ENCODE measurements at places on chromosomes 16 and 17. TPM values are rescaled to one million over a fixed set of nuclear protein-coding genes. Genes with fewer than 3 reads are reported as not detected.

GRCh38 chr16:79282806-79283205 lies 317.7 kb downstream of the MAF start:
- DNase-seq = no peak

GRCh38 chr17:4545217-4545951 lies 9.8 kb downstream of the MYBBP1A start:
- DNase-seq = no peak

DNA sequence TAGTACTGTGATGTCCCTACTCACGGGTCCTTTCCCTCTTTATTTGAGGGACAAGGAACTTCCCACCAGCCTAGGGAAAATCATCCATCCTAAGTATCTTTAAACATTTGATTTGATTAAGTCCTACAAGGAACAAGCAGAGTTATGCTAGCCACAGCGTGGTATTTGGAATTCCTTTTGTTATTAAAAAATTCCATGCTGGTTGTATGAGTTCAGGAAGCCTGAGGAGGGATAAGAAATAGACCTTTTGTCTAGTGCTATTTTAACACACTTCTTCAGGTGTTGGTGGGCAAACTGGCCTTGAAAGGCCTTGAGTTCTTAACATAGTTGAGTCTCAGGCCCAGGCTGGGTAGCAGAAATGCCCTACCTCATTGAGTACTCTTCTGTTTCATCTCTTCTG lies 105.4 kb upstream of the TBX2 start:
- no peak for DNase-seq

DNA sequence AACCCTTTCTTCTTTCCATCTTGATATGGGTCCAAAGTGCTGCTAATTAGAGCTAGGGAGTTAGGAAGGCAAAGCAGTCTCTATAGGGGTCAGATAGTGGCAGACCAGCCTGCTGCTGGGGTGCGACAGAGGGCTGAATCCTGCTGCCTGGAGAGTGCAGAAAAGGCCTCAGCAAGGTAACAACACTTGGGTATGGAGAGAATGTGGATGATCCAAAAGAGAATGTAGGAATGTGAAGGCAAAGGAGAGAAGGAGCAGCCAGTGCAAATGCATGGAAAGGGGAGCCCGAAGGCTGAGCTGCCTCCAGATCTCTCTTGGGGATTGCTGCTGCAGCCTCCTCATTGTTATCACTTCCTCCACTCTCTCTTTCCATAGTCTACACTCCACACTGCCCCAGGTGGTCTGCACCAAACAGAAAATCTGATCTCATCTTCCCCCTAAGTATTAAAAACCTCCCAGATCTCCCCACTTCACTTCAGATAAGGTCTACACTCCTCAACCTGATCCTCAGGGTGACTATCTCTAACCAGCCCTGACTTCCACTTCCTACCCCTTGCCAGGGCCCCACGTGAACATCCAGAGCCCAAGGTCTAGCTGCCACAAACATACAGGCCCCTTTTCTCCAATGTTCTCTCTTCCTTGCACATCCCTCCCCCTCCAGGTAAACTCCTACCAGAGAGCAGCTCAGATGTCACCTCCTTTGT lies 28.8 kb downstream of the TOM1L2 start:
- DNase-seq = no peak

DNA sequence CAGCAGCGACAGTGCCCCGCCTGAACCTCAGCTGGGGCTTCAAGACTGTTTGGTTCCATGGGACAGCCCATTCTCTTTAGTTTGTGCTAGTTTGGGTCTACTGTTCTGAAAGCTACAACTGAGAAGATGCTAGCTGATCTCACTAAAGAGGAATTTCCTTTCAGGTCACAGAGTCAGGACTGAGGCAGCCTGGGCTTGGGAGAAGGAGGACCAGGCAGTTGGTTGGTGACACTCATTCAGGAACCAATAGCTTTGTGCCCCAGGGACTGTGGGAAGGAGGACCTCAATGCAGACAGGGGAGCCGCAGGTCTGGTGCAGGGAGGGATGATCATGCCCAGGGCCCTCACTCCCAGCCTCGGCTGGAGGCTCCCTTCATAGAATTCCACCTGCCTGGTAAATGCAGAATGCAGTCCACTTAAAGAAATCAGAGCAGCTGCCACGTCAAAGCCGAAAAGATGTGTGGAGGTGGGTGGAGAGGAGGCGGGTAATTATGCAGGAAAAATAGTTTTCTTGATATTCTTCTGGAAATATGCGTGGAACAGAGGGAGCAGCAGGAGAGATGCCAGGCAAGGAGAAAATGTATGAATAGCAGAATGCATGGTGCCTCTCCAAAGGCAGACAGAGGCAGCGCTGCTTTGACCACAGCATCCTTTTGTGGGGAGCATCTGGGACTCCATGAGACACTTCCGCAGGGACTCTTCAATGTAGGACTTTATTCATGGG lies 32.6 kb upstream of the ZFP90 start:
- DNase-seq = peak; percentile 89

GRCh38 chr17:80955671-80956280 lies 35.9 kb upstream of the CHMP6 start:
- DNase-seq = peak; percentile 21

Gene PRR35
- total RNA-seq = under 0.01 TPM

DNA sequence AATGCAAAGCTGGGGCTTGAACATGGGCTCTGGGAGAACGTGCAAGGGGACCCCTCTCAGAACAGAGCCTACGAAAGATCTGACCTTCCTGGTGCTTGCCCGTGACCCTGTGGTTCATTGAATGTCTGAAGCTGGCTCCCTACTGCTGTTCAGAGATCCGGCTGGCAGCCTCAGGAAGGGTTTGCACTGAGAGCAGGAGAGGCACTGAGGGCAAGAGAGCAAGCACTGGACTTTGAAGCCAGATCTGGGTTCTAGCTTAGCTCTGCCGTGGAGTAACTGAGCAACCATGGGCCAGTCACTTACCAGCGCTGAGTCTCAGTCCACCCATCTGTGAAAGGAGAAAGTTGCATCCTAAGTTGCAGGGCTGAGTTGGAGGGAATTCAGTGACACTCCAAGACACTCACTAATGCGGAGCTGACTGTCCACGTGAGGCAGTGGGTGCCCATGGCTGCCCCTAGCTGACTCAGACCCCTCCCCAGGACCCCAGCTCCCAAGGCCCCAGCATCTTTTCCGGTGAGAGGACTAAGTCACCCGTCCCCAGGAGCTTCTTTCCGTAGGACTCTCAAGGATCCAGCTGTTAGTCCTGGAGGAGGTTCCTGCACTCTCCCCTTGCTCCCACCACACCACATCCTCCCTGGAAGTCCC lies 41.3 kb downstream of the BEAN1 start:
- DNase-seq = no peak

- peak; percentile 88 for DNase-seq
These were observed at the start of gene SRCIN1 for GRCh38 chr17:38605841-38606645. Gene SRCIN1, minus strand, starts transcription at chr17:38605952. Its CDS starts 247 bp downstream, at chr17:38605705.

GRCh38 chr17:69606142-69606800 lies 191.8 kb downstream of the MAP2K6 start:
- no peak for DNase-seq

Gene NOD2
- total RNA-seq = 0.29 TPM

- peak; percentile 46 for DNase-seq
These were observed 30.3 kb downstream of the CDK5RAP3 start for GRCh38 chr17:48001197-48001596.

DNA sequence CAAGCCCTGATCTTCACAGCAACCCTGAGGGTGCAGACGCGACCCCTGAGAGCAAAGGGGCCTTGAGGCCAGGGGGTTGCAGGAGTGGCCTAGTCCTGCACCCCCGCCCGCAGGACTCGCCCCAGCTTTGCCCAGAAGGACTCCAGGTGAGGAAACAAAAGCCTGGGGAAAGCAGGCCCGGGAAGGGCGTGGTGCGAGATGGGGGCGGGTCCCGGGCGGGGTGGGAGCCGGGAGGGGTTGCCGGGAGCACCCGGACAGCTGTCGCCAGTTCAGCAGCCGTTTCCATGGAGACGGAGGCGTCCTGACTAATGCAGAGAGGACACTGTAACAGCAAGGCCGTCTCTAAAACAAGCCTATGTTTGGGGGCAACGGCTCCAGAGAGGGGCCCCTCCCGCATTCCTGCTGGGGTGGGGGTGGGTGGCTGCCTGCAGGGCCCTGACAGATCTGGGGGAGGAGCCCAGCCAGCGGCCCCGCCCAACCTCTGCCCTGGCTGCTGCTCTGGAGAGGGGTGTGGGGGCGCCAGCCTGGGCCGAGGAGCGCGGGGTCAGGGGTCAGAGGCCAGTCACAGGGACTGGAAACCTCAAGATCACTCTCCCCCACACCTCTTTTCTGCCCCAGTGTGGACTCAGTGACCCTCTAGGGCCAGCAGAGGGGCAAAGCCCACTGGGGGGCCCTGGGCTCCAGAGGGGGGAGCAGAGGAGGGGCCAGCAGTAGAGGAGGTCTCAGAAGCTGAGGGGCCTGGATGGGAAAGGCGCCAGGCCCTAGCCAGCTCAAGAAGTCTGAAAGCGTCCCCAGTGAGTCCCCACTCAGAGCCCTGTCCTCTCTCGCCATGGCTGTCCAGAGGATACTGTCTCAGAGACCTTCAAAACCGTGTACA lies 3.1 kb upstream of the TPPP3 start:
- peak; percentile 97 for DNase-seq

DNA sequence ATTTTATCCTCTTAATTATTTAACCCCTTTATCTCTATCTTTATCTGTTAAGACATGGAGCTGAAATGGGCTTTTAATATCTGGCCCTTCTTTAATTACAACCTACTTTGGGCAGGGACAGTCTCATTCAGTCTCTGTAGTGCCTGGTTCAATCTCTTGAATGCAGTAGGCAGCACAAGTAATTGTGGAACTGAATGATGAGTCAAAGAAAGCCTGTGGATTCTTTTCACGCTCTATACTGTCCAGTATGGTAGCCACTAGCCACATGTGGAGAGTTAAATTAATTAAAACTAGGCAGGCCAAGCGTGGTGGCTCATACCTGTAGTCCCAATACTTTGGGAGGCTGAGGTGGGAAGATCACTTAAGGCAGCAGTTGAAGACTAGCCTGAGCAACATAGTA lies 9.3 kb downstream of the BPTF start:
- DNase-seq = no peak

Gene SLC9A5
- total RNA-seq = 3.6 TPM

Gene GCGR
- total RNA-seq = not detected

- no peak for DNase-seq
These were observed 21.7 kb upstream of the WSCD1 start for GRCh38 chr17:6048486-6048885.

Gene FOXF1
- total RNA-seq = not detected

DNA sequence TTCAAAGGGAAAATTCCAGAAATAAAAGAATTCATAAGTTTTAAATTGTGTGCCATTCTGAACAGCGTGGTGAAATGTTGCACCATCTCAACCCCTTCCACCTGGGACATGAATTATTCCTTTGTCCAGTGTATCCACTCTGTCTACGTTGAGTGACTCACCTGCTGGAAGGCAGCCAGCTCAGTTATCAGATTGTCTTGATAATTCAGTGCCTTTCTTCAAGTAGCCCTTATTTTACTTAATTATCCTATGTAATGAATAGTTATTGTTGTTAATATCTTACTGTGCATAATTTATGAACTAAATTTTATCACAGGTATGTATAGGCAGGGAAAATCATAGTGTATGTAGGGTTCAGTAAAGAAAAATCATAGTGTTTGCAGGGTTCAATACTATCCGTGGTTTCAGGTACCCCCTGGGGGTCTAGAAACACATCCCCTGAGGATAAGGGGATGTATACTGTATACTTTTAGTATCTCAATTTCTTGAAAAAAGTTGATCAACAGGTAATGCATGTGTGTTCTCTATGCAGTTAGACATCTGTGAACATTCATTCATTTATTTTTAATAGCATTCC lies 7.7 kb upstream of the PCTP start:
- no peak for DNase-seq

GRCh38 chr17:66240630-66241029 lies 11.4 kb upstream of the APOH start:
- DNase-seq = no peak

Gene WSCD1
- not detected for total RNA-seq

DNA sequence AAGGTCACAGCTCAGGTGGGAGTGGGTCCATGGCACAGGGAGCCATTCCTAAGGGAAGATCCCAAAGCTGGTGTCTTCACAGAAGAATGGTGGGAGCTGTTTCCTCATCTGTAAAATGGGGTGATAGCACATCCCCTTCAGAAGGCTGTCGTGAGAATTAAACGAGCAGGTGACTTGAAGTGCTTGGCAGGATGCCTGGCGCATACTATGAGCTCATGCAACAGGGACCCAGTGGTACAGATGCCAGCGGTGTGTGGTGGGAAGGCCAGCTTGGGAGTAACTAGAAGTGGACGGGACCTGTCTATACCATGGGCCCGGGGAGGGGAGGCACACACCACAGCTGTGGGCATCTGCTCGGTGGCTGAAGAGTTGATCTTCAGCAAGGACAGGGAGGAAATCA lies 189.3 kb upstream of the TNRC6C start:
- DNase-seq = peak; percentile 65

GRCh38 chr17:27756467-27757371 lies 43.6 kb downstream of the NOS2 start:
- peak; percentile 80 for DNase-seq

Gene ADAMTS18
- total RNA-seq = not detected

- no peak for DNase-seq
These were observed 23.5 kb downstream of the ORC6 start for GRCh38 chr16:46712911-46713310.

GRCh38 chr17:14749269-14749668 lies 448.4 kb downstream of the HS3ST3B1 start:
- no peak for DNase-seq

DNA sequence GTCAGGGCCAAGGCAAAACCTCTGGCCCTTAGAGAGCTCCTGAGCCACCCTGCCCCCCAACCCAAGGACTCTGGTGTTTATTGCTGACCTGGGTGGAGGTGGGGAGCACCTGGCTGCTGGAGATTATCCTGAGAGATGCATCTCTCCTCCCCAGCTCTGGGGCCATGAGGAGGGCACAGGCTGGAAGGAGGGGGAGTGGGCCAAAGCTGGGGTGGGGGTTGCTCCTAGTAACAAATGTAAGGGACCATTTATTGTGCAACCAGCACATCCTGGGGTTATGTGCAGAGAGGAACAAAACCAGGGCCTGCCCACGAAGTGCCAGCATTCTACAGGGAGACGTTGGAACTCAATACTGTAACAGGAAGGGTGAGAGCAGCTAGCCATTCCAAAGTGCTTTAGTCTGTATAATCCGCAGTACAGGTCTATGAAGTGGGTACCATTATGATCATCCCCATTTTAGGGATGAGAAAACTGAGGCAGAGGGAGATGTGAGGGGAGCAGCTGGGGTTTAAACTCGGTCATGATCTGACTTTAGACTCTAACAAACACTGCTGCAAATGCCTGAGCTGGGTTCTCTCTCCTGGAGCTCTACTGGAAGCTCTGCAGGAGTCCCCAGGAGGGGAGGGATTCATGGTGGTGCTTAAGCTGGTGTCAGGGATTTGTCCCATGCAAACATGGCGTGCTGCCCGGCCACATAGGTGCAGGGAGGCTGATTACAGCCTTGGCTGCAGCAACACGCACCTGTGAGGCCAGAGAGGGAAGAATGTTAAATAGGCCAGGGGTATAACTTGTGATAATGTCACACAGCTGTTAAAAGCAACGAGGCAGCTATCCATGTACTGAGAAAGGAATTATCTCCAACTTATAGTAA lies 1.4 kb upstream of the RHBDF2 start:
- peak; percentile 27 for DNase-seq

All from osteoblast (primary cell).